Activated T-helper 1 cell treated with anti-CD3 and anti-CD28 coated beads, Interleukin-12 subunit alpha, Interleukin-12 subunit beta, Interleukin-2, Interleukin-4 antibody, amounts not matched to agents 30 ng/mL and 10 ng/mL and 1 ng/mL, durations not matched to agents 14 hours and 24 hours and 36 hours (primary cell): ENCODE measurements at places on chromosomes 3 and 15.

DNA sequence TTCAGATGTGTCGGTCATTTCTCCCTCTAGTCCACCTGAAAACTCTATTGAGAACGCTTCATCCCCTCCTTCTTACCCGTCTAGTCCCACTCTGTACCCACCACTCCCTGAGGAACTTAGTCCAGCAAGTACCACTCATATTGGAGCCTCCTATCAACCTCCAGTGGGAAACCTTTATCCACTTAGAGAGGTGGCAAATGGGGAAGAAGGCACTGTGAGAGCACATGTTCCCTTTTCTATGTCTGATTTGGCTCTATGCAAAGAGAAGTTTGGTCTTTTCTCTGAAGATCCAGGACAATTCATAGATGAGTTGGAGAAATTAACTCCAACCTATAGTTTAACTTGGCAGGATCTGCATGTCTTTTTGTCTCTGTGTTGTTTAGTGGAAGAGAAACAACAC, 17.0 kb upstream of the RPN1 start:
- no peak for DNase-seq

DNA sequence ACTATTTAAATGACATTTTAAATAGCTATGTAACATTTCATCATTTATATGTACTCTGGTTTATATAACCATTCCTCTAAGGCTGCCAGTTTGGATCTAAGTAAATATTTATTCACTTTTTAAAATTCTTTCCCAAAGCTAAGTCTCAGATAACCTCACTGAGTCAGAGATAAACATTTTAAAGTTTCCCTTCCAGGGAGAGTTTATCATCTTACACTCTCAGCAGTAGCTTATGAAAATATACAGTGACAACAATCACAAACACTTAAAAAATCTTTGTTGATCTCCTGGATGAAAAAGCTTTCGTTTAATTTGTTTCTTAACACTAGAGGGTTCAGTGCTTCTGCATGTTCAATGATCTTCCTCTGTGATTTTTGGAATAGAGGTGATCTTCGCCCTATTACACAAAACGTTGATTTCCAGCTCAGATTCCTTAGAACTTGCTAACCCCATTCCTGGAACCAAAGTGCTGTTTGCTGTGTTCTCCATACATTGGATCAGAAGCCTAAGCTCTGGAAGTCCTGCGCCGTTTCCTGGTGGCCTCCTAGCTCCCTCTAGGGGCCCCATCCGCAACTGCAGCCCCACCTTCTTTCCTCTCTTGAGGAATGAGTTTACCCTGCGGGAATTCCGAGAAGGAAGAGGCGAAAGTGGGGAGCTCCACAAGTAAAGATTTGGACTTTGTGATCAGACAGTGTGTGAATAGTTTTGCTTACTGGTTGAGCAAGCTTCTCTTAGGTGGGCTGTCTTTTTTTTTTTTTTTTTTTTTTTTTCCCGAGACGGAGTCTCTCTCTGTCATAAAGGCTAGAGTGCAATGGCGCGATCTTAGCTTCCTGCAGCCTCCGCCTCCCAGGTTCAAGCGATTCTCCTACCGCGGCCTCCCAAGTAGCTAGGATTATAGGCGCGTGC, 29.3 kb upstream of the SACM1L start:
- no peak for DNase-seq

- no peak for DNase-seq
Measured at GRCh38 chr3:190709351-190709773, 153.1 kb downstream of the GMNC start.

DNA sequence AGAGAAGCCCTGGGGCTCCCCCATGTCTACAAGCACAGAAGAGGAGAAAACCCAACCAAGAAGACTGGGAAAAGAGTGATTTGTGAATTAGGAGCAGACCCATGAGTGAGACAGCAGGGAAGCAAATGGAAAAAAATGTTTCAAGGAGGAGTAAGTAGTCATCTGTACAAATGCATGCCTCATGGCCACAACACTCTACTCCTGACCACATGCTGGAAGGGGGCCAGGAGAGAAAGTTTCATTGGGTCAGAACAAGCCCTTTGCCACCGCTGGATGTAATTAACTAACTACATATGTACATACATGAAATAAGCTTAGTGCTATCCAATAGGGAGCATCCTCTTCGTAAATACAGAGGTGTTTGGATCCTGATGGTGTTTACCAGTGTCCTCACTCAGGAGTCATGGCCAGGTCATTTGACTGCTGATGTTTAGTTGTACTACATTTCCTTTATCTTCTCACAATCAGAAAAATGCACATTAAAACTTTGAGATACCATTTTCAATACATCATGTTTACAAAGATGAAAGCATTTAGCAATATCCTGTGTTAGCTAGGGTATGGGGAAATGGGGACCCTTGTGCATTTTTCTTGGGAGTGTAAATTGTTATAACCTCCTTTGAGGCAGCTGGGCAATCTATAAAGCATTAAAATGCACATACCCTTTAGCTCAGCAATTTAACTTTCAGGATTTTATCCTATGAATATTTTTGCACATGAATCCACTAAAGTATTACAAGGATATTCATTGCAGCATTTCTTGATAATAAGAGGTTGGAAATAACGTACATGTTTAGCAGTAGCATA, 27.1 kb downstream of the CLRN1 start:
- no peak for DNase-seq

GRCh38 chr3:11510001-11510340, 133.7 kb downstream of the VGLL4 start:
- no peak for DNase-seq

DNA sequence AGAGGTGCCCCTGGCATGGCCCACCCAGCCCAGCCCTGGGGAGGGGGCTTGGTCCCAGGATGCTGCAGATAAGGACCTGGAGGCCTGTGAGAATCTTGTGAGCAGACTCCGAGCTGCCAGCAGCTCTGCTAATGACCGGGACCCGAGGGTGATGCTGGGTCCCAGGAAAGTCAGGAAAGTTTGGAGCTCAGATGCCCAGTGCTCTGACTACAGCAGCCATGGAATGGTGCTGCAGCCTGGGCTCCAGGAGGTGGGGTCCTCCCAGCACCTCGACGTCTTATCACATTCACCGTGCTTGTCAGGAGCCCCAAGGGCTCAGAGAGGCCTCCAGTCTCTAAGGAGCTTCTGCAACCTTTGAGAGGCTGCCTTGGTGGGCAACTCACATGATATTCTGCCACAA, 34.3 kb upstream of the ADCY5 start:
- no peak for DNase-seq

GRCh38 chr3:99909714-99910495, 92.2 kb downstream of the CMSS1 start:
- no peak for DNase-seq
